ENCODE measurements at places on chromosomes 2 and 18.

DNA sequence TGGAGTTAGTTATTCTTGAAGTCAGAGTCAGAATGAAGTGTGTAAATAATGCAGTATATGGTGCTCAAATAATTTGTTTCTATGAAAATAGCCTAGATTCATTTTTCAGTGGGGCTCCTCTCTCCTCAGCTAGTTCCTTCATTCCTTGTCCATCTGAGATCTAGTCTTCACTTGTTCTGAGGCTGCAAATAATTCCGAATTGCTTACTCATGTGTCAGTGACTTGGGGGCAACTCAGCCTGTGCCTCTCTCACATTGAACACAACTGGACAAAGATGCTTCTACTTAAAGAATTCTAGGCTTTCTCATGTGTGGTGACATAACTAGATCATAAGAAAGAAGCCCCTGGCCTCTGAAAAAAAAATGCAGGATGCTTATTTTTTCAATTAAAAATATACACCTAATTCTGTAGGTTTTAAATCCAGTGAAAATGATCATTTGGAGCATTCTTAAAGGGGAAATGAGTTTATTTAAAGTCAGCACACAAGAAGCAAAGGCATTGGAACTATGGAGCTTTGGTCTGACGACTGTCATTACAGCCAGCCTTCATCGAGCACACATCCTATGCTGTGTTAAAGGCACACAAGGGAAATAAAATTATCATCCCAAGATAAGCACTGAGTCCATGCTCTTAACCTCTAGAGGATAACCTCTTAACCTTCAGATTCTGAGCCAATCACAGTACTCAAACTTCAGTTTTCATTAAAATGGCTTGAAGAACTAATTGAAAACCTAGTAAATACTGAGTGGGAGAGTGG, 24.8 kb upstream of the SCN7A start:
- DNase-seq, result no peak

DNA sequence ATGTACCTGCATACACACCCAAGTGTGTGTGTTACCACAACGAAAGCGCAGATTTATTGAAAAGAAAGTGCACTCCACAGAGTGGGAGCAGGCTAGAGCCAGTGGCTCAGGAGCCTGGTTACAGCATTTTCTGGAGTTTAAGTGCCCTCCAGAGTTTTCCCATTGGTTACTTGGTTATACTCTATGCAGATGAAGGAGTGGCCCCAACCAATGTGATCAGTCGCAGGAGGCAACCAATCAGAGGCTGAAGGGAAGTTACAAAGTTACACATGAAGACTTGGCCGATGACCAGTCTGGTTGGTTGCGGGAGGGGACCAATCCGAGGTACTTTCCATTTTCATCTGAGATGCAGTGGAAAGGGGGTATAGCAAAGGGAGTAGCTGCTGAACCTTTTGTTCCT, 13.5 kb upstream of the PRLH start:
- DNase-seq, result no peak

GRCh38 chr2:61471905-61472805, 1.3 kb upstream of the USP34 start:
- DNase-seq, result peak; percentile 52

GRCh38 chr2:39484620-39485495, 47.8 kb upstream of the MAP4K3 start:
- no peak for DNase-seq

- no peak for DNase-seq
These were observed 5.3 kb downstream of the DNMT3A start for GRCh38 chr2:25336383-25336841.

DNA sequence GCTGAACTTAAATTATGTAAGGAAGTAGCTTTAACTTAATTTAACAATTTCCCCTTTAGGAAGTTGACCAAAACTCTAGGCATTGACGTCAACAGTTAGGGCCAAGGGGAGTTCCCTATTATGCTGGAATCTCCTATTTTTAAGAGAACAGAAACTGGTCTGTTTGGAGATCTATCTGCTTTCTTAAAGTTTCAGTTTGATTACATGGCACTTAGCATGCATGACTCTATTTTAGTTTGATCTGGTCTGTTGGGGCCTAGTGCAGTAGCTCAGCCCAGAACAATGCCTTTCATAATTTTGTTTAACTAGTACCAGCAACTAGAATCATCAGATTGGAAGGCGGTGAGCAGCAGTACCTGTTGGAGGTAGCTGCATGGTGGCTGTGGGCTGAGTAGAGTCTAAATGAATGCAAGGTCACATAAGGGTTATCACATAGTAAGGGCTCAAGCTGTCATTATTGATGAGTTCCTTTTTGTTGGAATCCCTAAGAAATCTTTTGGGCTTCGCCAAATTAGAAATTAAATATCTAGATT, 60.5 kb upstream of the ZNG1B start:
- no peak for DNase-seq

GRCh38 chr2:224393157-224393872, 8.6 kb downstream of the FAM124B start:
- DNase-seq, result no peak

DNA sequence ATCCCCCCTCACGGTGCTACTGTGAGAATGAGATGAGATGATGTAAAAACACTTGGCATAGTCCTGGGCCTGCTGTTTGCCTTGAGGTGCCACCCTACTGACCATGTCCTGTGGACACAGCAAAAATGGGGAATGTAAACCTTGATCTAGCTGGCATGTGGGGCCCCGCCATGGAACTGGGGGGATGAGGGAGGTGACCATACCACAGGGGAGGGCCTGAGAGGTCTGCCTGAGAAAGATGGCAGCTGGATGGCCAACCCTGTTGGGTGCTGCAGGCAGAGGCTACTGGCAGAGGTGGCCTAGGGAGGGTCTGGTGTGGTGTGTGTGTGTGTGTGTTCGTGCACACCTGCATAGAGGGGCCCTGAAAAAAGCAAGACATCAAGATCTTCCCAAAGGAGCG, 777 bp downstream of the HAAO start:
- DNase-seq, result no peak

GRCh38 chr2:156327835-156328695, 4.5 kb downstream of the NR4A2 start:
- no peak for DNase-seq

- DNase-seq, result no peak
These were observed 46.0 kb downstream of the GAREM1 start for GRCh38 chr18:32424696-32425095.

All from kidney glomerular epithelial cell (primary cell).